ENCODE measurements at places on chromosomes 5 and 9.

GRCh38 chr5:116685931-116686330 is 111.3 kb upstream of the SEMA6A start:
- no peak for DNase-seq

GRCh38 chr9:128805661-128806060 is 12.6 kb upstream of the ENDOG start:
- DNase-seq, result no peak

- DNase-seq, result no peak
These were observed 27.3 kb downstream of the PUM3 start for GRCh38 chr9:2816476-2817141.

DNA sequence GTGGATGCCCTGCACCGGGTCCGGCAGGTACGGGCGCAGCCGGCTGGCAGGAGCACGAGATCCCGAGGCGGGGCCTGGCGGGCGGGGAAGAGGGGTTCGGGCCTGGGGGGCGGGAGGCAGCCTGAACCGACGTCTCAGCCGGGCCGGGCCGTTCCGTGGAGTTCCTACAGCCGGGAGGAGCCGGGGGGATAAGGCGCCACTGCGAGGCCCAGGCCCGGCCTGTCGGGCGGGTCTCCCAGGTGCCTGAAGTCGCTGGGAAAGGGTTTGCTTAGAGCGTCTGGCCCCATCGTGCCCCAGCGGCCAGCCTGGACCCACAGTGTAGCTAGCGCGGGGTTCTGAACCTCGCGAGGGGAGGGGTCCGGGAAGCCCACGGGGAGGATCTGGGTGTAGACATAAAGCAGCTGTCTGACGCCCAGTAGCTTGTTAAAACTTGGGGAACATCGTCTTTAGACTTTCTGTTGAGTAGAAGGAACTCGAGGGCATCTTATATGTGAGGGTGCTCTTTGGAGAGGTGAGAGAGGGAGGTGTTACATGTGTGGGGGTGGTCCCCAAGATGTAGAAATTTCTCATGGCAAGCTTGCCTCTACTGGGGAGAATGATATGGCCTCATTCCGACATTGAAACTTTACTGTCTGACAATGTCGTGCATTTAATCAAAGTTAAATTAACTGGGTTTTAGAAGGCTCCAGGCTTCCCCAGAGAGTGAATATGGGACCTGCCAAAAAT is 524 bp downstream of the FUBP3 start:
- DNase-seq, result no peak

DNA sequence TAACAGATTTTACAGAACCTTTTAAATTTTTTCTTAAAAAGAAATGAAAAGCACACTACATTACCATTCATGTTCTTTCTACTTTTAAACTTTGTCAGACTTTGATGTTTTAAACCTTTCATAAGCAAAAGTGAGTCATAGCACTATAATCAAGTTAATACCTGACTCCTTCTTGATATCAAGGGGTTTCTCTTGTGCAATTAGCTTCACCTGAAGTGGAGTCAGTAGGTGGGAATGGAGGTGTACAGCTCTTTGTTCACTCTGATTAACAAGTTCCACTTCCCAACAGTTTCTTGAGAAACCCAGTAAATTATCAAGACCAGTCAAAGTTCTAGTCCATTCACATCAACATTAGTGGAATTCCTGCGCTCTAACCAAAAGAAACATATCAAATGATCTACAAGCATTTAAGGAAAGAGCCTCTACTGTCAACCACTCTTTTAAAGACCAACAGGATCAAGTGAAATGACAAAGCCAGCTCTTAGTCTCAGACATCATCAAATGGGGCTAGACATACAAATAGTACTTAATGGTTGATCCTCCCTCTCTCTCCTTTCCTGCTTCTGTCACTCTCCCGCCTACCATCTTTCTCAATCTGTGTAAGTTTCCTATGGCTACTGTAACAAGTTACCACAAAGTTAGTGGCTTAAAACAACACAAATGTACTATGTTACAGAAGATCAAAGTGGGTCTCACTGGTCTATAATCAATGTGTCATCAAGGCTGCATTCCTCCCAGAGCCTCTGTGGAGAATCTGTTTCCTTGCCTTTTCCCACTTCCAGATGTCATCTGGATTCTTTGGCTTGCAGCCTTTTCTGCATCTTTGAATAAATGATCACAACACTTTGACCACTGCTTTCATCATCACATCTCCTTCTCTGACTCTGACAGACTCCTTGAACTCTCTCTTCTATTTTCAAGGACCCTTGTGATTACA is 68.0 kb downstream of the HINT1 start:
- no peak for DNase-seq

DNA sequence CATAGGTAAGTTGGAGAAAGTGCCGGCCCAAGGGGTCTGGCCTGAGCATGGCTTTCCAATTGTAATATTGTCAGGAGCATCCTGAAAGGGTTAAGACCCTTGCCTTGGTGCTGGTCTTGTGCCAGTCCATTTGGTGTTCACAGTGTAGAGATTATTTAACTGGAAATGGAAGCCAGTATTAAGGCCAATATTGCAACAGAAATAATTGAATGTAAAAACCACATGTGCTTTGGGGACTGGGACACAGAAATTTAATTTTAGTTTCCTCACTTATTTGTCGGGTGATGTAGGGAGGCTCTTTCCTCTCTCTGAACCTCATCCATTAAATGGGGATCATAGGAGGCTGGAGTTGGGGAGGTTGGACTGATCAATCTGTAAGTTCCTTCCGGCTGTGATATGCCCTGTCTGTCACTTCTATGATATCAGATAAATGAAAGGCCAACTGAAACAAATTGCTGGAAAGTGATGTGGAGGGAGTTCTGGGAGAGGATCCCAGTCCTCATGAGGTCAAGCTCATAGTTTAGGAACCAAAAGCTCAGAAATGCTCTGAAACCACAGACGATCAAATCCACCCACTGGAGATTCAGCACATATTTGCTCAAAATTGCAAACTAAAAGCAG is 54.8 kb upstream of the COL15A1 start:
- no peak for DNase-seq

DNA sequence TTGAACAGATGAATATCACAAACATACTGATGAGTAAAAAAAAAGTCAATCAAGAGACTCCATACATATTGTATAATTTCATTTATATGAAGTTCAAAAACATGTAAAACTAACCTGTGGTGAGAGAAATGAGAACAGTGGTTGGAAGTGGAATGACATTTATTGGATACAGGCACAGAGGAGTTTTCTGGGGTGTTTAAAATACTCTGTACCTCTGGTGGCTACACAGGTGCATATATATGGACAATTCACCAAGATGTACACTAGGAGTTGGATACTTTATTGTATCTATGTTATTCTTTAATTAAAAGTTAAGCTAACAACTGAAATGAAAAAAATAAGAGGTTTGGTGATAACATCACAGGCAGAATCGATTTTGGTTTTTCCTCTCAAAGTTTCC is 14.1 kb downstream of the FOXD1 start:
- no peak for DNase-seq

GRCh38 chr5:14821100-14821845 is 50.3 kb downstream of the ANKH start:
- no peak for DNase-seq

GRCh38 chr9:20243841-20244240 is 378.5 kb downstream of the MLLT3 start:
- no peak for DNase-seq

GRCh38 chr9:136851941-136852663 is at the start of gene MAMDC4:
TSS of gene MAMDC4 (plus strand) at chr9:136852346. CDS start at chr9:136852417, 71 bp downstream.
- no peak for DNase-seq

GRCh38 chr5:959581-960531 is 48.7 kb upstream of the NKD2 start:
- no peak for DNase-seq

GRCh38 chr5:98275980-98276379 is 497.5 kb upstream of the RGMB start:
- DNase-seq, result no peak

DNA sequence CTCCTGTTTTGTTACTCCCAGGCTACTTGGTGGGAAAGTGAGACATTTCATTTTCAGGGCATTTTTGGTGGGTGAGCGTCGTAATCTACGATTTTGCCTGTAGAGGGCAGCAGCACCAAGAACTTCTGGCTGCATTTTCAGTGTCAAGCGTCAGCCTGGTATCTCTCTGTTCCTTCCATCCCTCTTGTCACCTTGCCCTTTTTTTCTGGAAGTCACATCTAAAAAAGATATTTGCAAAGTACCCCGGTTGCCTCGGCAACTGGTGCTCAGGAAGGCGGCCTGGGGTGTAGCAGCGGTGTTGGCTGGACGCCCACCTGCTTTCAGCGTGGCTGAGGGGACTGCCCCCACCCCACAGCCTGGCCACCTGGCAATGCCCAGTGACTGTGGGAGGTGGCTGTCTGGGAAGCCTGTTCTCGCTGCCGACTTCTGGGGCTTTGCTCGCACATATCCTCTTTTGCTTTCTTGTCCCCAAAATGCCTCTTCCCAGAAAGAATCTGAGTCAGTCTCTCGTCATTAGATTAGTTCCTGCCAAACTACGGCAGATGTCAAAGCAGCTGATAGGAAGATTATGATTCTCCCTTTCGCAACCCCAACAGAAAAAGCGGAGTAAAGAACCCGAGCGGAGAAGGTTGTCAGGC is 84.5 kb downstream of the ACER2 start:
- DNase-seq, result peak; percentile 65

DNA sequence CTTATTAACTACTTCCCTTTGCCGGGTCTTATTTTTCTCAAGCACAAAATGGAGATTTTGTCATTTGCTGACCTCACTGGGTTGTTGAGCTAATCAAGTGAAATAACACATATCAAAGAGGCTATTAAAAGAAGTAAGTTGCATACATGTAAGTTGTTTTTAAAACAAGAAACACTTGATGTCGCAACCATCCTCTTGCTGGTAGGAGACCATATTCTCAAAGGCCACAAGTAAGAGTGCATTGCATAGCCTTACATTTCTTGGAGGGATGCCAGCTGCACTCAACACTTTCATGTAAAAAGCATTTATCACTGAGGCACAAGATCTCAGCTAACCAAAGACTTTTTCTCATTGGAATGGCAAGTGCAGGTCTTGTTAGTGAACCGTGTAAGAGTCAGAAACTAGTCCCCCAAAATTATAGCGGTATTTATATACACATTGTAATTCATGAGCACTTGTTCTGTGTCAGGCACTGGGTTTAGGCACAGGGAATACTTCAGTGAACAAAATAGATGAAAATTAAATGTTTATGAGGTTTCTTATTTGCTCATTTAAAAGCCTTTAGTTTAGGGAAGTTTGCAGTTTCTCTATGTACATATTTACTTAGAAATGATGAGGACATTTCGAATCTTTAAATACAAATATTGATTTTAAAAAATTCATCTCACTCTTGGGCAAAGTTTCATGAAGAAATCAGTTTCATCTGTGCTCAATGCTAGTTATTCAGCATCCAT is 72.0 kb downstream of the ZFAND5 start:
- no peak for DNase-seq

- no peak for DNase-seq
These were observed 289.5 kb upstream of the SLC30A5 start for GRCh38 chr5:68804343-68804742.

DNA sequence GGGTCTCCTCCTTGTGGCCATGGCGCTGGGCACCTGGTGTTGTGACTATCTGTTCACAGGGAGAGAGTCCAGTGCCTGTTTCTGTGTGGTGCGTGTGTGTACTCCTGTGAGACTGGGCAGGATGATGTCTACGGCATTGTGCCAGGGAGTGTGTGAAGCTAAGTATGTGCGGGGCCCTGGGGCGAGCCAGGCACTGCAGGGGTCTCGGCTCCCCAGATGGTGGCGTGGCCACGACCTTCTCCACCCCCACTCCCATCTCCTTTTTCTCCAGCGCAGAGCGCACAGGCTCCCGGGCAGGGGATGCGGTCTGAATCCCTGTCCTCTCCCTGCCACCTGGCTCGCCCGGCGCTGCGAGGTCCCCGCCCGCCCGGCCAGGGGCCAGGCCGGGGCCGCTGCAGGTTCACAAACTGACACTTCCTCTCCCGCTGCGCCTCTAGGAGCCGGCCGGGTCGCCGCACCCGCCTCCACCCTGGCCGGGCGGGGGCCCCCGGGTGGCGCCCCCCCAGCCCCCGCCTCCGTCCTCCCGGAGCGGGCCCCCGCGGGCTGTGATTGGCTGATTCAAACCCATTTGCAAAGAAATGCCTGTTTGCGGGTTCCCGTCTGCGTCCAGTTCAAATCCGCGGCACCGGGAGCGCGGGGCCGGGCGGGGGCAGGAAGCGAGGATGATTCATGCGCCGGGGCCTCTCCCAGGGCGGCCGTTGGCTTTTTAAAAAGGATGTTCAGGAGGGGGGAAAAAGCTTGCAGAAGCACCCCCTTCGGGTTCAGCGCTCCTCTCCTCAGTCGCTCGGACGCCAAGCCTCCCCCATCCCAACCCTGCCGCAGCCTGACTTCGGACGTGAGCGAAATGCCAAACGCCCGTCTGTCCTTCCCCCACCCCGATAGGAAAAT is 790 bp downstream of the PHF19 start:
- peak; percentile 90 for DNase-seq

DNA sequence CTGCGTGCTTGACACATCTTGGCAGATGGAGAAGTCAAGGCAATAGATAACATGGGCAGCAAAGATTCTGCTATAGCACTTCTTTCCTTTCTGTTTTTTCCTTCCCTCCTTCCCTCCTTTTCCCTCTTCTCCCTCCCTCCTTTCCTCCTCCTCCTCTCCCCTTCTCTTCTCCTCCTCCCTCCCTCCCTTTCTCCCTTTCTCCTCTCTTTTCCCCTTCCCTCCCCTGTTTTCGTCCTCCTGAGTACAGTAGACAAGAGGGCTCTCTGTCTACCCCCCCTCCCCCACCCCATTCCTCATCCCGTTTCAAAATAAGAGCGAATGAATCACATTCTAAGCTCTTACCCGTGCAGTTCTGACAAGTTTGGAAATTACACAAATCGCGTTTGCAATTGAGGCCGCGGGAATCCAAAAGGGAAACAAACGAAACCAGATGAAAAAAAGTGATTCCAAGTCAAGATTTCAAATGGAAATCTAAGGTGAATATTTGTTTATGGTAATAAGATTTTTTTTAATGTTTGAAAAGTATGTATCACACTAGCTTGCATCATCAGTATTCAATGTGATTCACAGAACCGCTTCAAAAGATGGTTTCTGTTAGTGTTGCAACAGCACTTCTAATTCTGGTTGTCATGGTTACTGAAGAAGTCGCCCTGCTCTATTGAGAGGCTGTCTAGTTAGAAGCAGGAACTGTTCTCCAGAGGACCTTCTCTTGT is 1.3 kb downstream of the NIM1K start:
- DNase-seq, result peak; percentile 55

DNA sequence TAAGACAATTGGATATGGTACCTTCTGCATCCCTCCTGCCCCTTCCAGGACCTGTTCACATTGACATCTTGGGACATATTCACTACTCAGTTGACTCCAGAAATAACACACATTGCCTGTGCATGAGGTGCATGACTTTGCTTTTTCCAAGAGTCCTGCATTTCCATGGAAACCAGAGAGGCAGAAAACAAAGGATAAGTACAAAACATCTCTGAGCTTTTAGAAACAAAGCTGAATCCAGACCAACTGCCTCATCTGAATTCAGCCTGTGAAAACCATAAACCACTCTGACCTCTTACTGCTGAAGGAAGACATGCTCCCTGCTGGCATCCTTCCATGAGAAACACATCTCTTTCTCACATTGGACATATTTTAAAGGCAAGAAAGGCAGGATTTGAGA is 695.1 kb downstream of the TAF11L14 start:
- DNase-seq, result no peak

DNA sequence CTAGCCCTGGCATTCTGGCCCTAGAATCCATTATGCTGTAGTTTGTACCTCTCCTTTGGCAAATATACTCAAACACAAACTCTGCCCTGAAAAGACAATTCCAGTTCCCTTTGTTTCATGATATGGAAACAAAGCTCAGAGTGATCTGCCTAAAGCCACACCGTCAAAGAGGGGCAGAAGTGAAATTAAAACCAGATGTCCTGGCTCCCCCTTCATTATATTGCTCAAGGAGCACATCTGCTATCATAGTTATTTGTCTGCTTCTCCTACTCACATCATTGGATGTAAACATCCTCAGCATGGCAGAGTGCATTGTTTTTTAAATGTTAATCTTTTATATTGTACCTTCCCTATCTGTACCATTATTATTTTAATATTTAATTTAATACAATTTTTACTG is 266.7 kb upstream of the SMARCA2 start:
- no peak for DNase-seq

Measured in stimulated activated CD8-positive, alpha-beta memory T cell treated with anti-CD3 and anti-CD28 coated beads, Interleukin-4, amount 100 ng/mL, for 48 hours (primary cell).